Naive B cell (primary cell): ENCODE measurements at places on chromosomes 2 and 18.
A peak's percentile ranks its signal among the peaks of the same experiment; 100 is the strongest.

DNA sequence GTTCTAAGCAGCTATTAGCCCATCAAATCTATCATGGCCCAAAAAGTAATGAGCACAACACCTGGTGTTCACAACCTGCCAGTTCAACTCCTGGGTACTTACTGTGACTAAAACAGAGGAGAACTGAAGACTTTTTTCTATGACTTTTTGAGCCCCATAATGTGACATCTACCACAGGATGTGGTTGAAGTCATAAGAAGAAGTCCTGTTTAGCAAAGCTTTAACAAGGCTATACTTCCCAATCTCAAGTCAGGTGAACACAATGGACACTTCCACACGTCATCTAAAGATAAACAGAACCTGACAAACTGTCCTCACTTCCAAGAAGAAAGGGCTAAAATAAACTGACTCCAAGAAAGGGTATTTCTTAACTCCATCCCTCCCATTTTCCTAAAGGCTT, 138.8 kb downstream of the ATAD2B start:
- no peak overlapping the region for H3K4me3 ChIP-seq
- H3K4me1 ChIP-seq: peaks cover 14% of the 10 kb centered on the region
- H3K36me3 ChIP-seq: peaks cover 29% of the 10 kb centered on the region
- H3K27ac ChIP-seq: peak overlapping the region; percentile 90
- no peaks in the 10 kb centered on the region for H3K27me3 ChIP-seq

- peaks cover 24% of the 10 kb centered on the region for H3K4me1 ChIP-seq
- H3K36me3 ChIP-seq: peaks cover 6% of the 10 kb centered on the region
- H3K27me3 ChIP-seq: no peaks in the 10 kb centered on the region
Measured at GRCh38 chr2:97662386-97662894, 1.4 kb downstream of the ACTR1B start.

- peaks cover 15% of the 10 kb centered on the region for H3K27me3 ChIP-seq
- H3K4me1 ChIP-seq: no peaks in the 10 kb centered on the region
- DNase-seq: no peak
Measured at GRCh38 chr2:67625690-67626475, 228.8 kb downstream of the ETAA1 start.

- no peaks in the 10 kb centered on the region for H3K36me3 ChIP-seq
- no peak overlapping the region for H3K4me3 ChIP-seq
- H3K27me3 ChIP-seq: no peaks in the 10 kb centered on the region
Measured at GRCh38 chr18:3603421-3604234, 153.7 kb downstream of the TGIF1 start.

- H3K27me3 ChIP-seq: peaks cover 44% of the 10 kb centered on the region
- no peaks in the 10 kb centered on the region for H3K4me1 ChIP-seq
- no peak overlapping the region for H3K4me3 ChIP-seq
- DNase-seq: no peak
Measured at GRCh38 chr2:118279005-118279404, 190.7 kb downstream of the INSIG2 start.

DNA sequence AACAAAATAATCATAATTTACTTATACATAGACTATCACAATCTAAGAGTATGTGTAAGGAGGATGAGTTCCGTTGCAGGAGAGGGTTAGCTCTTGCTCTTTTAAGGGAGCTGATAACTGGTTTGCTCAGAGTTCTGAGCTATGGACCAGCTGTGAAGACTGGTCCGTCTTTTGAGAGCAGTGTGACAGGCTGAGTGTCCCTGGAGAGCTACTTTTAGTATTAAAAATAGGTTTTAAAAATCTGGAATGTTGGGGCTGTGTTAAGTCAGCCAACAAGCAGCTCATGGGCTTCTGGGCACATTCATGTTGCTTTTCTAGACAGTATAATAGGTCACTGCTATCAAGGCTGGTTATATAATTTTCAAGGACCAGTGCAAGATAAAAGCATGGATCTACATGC, 41.5 kb upstream of the TMEM131 start:
- no peaks in the 10 kb centered on the region for H3K36me3 ChIP-seq
- peaks cover 32% of the 10 kb centered on the region for H3K4me1 ChIP-seq
- no peak overlapping the region for H3K27ac ChIP-seq
- no peak for DNase-seq
- no peaks in the 10 kb centered on the region for H3K27me3 ChIP-seq

- no peak for DNase-seq
- peaks cover 9% of the 10 kb centered on the region for H3K36me3 ChIP-seq
- H3K4me1 ChIP-seq: peaks cover 15% of the 10 kb centered on the region
- H3K27me3 ChIP-seq: no peaks in the 10 kb centered on the region
Measured at GRCh38 chr2:190674966-190675650, 26.2 kb downstream of the NAB1 start.
